ENCODE measurements at places on chromosomes 3 and 15.

GRCh38 chr3:115571413-115571812 lies 51.9 kb upstream of the GAP43 start:
- DNase-seq: no peak

- no peak for DNase-seq
Measured at GRCh38 chr15:99969261-99969920, 236.2 kb upstream of the LYSMD4 start.

GRCh38 chr3:159252772-159253384 lies 451.0 kb downstream of the MFSD1 start:
- no peak for DNase-seq

- DNase-seq: no peak
Measured at GRCh38 chr3:173397161-173398110, at the start of gene NLGN1. TSS of gene NLGN1 (plus strand) at chr3:173397744.

DNA sequence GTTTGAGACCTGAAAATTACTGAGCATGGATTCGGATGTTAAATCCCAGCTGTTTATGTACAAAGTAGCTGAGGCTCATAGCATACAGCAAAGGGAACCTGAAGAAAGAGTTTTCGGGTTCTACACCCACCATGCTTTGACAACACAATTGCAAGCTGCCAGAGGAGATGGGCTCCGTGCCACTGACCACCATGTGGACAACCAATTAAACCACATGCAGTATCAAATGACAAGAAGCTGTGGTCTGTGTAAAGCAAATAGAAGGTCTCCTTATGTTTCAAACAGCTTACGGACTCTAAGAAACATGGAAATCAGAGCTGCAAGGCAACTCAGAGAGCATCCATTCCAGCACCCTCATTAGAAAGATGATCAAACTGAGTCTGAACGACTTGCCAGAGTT lies 12.9 kb downstream of the GABRB3 start:
- no peak for DNase-seq

DNA sequence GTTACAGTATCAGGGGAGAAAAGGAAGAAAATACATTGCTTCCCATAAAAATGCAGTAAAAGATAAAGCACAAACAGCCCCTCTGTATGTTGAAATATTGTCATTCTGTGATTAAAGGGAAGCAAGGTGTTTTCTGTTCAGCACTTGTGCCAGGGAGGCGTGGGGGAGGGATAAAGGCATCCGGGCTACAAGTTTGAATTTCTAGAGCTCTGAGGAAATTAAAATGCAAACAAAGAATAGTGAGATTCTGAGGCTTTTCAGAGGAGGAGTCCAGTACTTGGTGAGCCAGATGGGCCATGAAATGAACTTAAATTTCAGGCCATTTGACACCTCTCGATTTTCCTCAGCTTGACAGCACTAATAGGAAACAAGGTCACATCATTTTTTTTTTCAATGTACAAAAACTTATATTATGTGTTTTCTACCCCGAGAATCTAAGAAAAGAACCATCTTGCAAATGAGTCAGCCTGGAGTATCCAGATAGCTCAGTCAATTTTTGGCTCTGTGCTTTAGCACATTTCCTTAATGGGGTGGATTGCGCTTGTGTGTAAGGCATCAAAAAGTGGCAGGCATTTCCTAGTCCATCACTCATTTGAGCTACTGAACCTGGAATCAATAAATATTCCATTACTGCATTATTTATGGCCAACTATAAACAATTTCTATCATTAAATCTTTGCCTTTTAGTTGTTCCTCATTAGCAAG lies 640.8 kb upstream of the TBL1XR1 start:
- no peak for DNase-seq

- DNase-seq: no peak
Measured at GRCh38 chr15:70169147-70169546, 71.4 kb upstream of the TLE3 start.

DNA sequence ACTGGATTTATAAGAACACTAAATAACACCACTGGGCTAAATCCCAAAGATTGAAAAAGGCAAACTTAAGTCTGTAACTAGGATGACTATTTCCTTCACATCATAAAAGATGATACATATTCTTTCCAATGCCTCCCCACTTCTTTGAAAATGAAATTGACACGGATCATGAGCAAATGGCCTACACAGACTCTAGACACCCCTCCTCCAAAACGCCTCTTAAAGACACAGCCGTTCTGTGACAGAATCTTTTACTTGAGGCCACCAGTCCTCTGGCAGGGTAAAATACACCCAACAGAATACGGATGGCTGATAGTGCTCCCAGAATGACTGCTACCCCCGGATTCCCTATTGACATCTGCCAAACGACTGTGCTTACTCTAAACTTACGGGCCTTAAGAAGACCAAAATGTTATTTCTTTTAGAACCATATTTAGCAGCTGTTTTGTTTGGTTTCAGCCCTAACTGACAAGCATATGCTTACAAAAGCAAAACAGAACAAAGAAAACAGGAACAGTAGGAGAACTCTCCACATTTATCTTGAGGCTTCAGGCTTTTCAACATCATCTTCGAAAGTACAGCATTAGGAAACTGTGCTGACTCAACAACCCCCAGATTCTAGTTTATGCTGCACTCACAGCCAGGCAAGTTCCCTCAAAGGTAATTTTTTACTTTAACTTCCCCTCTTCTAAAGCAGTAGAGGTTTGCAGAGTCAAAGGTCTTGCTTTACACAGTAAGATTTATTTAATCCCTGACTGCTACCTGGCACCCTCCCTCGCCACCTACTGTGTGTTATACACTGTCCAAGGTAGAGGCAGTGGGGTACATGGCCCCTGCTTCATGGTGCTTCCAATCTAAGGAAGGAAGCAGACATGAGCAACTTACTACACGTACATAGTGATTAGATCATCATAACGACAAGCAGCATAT lies 84.3 kb downstream of the TNIK start:
- DNase-seq: no peak

- DNase-seq: no peak
Measured at GRCh38 chr3:161745741-161746140, 249.1 kb downstream of the OTOL1 start.

GRCh38 chr15:28004143-28005003 lies 94.7 kb downstream of the OCA2 start:
- DNase-seq: no peak

- no peak for DNase-seq
Measured at GRCh38 chr3:61877359-61878138, 316.2 kb downstream of the PTPRG start.

GRCh38 chr3:105253225-105253624 lies 113.5 kb upstream of the ALCAM start:
- no peak for DNase-seq

- no peak for DNase-seq
Measured at GRCh38 chr15:58521293-58521991, 89.7 kb downstream of the LIPC start.

DNA sequence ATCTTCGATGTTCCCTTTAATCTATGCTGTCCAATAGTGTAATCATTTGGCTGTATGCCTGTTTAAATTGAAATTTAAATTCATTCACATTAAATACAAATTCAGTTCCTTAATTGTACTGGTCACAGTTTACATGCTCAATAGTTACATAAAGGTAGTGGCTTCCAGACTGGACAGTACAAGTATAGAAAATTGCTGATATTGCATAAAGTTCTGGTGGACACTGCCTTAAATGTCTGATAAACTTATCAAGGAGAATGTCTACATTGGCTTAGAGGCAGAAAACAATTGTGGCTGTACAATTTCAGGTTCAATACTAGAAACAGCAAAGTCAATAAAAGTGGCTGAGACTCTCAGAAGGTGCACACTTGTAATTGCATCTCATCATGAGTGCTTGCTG lies 365.2 kb downstream of the RBMS3 start:
- no peak for DNase-seq

DNA sequence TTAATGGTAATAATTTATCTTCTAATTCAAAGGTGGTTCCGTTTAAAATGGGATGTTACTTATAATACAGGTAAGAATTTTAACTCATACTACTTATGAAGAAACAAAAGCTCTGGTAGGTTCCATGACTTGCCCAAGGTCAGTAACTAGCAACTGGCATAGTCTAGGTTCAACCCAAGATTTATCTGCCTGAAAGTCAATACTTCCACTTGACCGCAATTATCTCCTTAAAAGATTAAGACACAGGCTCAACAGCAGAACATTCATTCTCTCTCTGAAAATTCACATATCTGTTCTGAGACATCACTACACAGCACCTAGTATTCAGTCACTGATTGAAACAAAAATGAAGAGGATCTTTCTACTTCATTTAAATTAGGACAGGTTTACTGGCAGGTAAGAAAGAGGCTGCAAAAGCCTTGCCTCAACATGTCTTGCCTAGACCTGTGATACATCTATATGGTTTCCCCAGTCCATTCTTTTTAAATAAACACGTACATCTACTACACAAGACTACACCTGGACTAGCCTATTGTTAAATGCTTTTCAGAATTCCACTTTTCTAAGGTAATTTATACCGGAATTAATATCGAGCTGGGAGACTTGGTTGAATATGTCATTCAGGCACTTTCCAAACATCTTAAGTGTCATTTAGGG lies 1.2 kb downstream of the CSNK1G1 start:
- no peak for DNase-seq

DNA sequence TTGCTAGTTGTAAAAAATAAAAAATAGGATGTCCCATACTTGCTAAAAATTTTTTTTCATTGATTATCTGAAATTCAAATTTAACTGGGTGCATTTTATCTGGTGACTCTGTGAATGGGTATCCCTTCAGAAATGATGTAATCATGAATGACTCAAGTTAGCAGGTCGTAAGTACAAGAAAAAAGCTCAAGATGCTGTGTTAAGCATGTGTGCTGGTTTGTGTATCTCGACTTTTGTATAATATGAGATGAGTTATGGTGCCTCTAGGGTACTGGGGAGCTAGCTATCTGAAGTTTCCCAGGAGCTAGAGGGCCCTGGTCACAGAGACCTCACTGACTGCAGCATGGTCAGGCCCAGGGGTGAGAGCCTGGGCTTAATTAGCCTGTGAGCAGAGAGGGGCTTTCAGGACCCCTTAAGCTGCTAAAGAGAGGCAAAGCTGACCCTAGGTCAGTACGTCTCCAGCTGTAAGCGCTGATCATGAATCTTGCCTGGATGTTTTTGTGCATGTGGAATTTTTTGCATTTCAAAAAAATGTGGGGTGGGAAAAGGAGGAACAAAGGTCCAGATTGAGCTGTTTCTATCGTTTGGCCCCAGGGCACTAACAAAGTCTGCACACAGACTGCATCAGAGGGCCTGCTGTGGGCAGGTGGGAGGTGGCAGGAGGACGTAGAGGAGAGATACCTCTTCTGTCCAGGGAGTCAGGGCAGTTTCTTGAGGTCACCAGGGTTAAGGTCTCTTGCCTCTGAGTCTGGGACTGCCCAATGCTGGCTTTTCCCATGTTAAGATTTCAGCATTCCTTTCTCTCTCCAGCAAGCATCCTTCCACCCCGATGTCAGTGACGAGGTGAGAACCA lies 233.2 kb upstream of the TPM1 start:
- no peak for DNase-seq

DNA sequence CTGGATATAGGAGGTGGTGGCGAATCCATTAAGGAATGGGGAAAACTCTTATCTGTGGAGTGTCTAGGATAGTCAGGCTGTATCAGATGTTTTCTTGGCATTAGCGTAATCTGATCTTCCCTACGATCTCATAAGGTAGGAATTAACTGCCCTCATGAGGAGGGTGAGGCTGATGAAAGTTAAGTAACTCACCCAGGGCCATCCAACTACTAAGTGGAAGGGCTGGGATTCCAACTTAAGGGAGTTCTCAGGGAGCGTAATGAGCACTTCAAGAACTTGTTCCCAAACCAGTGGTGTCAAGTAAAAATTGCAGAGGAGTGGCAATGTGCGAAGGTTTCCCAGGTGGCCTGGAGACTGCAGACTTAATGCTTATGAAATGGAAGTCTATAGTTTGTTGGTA lies 55.9 kb upstream of the OSBPL11 start:
- DNase-seq: no peak

GRCh38 chr3:120081719-120082118 lies 12.5 kb downstream of the GSK3B start:
- DNase-seq: no peak

DNA sequence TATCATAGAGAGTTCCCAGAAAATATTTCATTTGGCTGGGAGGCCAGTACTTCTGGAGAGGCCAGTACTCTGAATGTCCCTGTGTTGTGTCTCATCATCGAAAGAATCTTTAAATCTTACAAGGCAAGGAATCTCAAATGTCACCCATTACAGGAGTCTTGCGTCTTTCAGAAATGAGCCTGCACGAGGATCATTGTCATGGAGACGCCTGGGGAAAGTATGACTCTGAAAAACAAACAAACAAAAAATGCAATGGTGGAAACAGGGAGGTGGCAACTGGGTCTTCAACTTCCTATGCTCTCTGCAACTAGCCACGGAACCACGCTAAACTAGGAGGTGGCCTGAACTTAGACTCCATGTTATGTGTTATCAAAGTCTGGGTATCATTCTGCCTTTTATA lies 804.6 kb downstream of the EPHA3 start:
- DNase-seq: no peak

GRCh38 chr3:54137311-54137710 lies 15.0 kb downstream of the CACNA2D3 start:
- DNase-seq: no peak

DNA sequence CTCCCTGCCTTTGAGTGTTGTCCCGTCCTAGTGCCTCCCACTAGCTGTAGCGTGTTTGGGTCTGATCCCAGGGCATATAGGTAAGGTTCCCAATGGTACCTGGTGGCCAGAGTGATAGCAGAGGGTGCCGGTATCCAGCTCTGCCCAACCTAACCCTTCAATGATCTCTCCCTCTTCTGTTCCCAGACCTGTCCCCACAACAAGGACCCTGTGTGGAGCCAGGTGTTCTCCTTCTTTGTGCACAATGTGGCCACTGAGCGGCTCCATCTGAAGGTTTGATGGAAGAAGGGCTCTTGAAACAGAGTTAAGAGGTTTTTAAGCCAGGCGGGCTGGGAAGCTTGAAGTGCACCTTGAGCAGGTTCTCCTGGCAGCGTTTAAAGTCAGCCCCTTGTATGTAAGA lies 35.5 kb downstream of the ESYT3 start:
- no peak for DNase-seq

DNA sequence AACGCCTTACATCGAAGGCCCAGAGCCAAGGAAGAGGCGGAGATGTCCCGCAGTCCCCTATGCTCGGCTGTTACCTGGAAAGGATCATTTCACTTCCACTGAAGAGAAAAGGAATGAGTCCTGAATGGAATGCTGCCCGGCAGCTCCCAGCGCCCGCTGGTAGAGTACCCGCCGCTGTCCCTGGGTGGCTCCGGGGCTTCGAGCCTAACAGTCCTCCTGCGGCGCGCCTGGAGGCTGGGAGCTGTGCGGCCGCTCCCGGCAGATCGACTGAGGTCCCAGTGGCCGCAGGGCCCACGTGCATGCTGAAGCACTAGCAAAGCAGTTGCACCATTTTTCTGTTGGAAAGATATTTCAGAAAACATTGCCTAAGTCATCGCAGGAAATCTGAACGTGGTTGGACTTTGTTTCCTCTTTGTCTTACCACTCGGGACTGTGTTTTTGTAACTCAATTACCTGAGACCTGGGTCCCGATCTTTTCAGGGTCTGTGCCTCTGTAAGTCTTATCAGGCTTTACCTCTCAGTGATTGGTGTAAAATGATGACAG lies 984 bp downstream of the RNU6-1 start:
- DNase-seq: no peak

GRCh38 chr15:88590759-88591158 lies 30.4 kb upstream of the AEN start:
- DNase-seq: no peak

Measured in SW 1271 (cell line).